Activated T-helper 17 cell treated with anti-CD3 and anti-CD28 coated beads, Interleukin-2, amount 50 U/mL, for 72 hours (primary cell): ENCODE measurements at places on chromosomes 5 and 9.
A peak's percentile ranks its signal among the peaks of the same experiment; 100 is the strongest.

DNA sequence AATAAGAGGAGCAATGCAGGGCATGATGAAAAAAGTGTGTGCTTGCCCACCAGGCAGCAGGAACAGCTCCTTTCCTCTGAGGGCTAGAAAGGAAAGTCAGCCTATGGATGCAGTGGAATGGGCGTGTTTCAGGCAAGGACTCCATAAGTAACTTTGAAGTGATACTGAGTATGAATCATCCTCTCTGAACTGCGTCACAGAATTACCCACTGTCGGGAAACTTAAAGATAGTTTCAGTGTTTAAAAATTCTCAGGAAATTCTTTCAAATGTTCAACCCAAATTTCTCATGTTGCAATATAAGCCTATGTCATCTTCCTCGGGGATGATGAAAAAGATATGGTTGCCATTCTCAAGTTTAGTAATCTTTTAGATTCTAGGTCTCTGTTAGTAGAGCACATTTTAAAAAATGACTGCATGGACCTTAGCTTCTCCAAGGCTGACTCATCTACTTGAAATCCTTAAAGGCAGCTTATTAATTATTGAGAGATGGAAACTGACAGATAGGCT, 27.7 kb downstream of the PTCD2 start:
- peak; percentile 93 for ATAC-seq

GRCh38 chr5:169289520-169289919, 11.4 kb downstream of the SLIT3 start:
- no peak for ATAC-seq

DNA sequence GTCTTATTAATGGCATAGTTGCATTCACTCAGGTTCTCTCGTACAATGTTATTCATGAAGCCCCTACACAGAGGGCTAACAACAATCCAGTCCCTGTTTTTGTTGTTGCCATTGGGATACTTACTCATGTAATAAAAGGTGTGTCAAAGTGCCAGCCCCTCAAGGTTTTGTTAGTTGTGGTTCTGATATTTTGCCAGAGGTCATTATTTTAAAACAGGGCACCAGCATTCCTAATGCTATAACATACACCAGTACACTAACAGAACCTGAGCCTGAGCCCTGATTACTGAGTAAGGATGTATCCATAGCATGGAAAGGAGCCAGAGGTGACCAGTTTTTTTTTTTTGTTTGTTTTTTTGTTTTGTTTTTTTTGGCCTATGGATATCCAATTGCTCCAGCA, 50.2 kb downstream of the SMC2 start:
- no peak for ATAC-seq

GRCh38 chr5:171342362-171343111, 33.5 kb downstream of the TLX3 start:
- ATAC-seq = peak; percentile 54

- no peak for ATAC-seq
Observed at GRCh38 chr9:128706671-128707381, 4.5 kb downstream of the PKN3 start.

GRCh38 chr5:140340605-140341121, 5.7 kb downstream of the HBEGF start:
- no peak for ATAC-seq

DNA sequence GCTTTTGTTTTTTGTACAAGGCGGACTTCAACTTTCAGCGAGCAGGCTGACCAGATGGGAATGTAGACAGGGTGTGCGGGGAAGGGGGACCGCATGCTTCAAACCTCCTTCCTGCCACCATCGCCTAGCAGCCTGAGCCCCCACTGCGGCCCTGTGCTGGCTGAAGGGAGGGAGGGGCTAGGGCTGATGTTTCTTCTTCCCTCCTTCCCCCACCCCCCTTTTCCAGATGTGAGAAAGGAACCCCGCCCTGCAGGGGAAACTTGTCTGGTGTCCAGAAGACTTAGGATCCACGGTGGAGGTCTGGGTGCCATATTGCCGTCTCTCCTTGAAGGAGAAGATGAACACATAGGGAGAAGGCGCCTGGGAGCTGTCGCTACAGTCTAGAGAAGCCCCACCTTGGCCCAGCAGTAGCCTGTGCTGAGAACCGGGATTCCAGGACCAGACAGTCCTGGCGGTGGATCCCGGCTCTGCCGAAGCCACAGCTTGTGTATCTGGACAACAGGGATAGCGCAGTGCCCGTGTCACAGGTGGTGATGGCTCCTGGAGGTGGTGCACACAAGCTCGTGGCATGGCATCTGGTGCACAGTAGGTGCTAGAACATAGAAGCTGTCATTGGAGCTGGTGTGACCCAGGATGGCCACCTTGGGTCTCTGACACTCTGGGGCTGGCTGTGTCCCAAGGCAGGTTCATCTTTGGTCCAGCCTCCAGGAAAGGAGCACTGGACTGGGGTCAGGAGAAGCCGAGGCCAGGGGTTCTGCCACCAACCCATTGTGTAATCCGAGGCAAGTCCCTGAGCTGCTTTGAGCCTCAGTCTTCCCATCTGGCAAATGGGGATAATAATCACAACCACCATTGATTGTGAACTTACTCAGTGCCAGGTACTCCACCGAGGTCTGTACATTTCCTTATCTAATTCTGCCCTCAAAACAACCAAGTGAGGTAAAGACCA, 205.6 kb downstream of the C9orf50 start:
- no peak for ATAC-seq

DNA sequence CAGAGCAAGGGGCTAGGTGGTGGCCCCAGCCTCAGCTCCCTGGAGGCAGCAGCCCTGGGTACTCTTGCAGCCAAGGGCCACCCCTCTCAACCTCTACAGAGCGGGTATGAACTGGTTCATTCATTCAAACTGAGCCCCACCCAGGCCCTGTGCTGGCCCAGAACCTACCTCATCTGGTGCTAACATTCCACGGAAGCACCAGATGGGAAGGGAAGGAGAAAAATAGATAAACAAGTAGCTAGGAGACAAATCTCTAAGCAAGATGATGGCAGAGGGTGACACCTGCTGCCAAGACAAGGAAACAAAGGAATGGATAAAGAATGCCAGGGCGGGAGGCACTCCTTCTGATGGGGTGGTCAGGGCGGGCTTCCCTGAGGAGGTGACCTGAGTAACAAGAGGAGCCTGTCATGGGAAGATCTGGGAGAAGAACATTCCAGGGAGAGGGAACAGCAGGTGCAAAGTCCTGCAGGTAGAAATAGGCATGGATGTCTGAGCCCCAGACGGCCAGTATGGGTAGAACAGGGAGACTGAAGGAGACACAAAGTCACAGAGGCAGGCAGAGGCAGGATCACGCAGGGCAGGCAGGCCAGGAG, 6.1 kb downstream of the ST6GALNAC4 start:
- no peak for ATAC-seq

DNA sequence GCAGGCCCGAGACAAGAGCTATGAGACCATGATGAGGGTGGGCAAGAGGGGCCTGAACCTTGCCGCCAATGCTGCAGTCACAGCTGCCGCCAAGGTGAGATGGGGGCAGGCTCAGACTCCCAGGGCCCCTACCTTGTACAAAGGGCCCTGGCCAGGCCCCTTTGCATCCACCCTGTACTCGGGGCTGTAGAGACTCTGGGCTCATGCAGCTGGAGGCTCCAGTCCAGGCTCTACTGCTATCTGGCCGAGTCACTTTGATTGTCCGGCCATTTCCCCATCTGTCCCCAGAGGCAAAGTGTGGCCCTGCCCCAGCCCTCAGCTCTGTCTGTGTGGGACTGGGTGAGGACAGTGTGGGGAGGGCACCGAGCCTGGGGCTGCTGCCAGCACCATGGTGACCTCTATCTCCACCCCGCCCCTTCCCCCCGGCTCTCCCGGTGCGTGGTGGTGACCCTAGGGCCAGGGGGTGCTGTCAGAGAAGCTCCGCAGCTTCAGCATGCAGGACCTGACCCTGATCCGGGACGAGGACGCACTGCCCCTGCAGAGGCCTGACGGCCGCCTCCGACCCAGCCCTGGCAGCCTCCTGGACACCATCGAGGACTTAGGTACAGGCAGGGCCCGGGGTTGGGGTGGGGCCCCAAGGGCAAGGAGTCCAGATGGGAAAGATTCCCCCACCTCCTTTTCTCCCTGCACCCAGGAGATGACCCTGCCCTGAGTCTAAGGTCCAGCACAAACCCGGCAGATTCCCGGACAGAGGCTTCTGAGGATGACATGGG, 6.1 kb downstream of the REEP2 start:
- no peak for ATAC-seq

GRCh38 chr5:120016717-120017382, 387.5 kb downstream of the FAM170A start:
- no peak for ATAC-seq

DNA sequence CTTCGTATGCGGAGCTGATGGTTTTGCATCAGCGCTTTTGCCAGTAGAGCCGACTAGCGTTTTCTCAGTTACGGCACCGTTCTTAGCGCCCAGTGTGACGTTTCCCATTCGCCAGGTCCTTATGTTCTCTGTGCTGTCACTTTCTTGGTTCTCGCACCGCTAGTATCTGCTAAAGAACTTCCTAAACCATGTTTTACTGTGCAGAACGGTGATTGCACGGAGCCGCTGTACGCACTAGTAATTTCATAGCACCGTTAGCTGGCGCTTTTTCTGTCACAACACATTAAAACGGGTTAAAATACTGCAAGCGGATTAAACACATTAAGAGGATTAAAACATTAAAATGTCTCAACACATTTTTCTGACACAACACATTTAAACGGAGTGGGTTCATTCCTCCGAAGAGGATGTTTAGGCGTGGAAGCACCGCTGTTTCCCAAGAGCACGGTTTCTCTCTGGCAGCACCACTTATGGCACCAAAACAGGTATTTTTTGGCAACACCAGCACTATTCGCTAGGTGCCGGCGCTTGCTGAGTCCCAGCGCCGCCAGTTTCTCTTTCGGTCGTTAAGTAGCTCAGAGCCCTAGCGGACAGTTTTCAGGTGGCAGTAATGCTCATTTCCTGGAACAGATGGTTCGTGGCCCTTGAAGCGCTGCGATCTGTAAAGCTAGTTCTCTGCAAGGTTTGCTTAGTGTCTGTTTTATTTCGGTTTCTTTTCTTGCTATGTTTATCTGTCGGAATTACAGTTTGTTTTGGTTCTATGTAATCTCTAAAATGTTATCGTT, 20.3 kb downstream of the ANXA2R start:
- peak; percentile 80 for ATAC-seq

- no peak for ATAC-seq
Observed at GRCh38 chr5:52837068-52837467, 49.4 kb downstream of the ITGA1 start.

DNA sequence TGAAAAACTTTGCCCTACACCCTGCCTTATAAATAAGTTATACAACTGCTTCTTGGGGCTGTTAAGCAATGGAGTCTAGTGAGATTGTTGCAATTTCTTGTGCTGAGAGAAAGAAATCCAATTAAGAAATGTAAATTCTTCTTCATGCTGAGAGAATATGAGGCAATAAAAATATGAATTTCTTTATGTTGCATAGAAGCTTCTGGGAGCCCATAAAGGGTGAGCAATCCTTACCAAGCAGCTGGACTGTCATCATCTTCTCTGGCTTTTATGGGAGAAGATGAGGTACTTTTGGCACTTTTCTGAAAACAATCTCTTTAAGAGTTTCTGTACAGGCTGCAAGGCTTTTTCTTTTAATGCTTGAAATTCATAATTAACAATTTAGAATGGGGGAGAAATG, 204.3 kb downstream of the DMRTA1 start:
- ATAC-seq = no peak

- no peak for ATAC-seq
Observed at GRCh38 chr9:136173648-136174290, 31.2 kb downstream of the LHX3 start.

DNA sequence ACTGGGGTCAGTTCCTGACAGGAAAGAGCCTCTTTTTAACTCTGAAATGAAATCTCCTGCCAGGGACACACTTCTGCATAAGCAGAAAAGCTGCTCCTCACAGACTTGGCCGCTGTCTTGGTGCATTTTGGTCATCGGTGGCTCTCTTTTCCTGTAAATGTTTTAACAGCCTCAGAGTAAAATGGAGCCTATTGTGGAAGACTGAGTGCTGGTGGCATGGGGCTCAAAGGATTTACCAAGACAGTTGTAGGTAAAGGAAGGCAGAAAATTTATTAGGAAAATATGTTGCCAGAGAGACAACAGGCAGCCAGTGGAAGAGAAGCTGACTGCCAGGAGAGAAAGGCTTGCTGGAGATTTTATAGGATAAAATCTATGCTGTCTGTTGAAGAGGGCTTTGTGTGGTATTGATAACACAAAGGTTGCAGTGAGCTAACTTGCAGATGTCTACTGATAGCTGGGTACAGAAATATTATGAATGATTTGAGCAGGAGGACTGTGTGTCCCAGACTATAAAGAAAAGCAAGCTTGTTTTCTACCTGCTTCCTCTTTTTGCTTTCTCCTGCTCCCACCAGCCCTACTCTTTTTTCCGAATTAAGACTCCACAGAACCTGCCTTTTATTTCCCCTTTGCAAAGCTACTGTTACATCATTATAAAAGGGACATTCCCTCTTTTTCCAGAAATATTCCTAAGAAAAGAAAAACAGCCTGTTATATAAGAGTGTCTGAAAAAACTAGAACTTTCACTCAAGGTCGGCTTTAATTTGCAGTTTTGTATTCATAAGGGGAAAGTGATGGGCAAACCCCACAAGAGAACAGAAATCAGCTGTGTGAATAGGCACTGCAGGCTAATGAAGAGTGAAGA, 27.9 kb upstream of the IFNA14 start:
- no peak for ATAC-seq

- no peak for ATAC-seq
Observed at GRCh38 chr5:145111420-145111819, 723.7 kb downstream of the PRELID2 start.

DNA sequence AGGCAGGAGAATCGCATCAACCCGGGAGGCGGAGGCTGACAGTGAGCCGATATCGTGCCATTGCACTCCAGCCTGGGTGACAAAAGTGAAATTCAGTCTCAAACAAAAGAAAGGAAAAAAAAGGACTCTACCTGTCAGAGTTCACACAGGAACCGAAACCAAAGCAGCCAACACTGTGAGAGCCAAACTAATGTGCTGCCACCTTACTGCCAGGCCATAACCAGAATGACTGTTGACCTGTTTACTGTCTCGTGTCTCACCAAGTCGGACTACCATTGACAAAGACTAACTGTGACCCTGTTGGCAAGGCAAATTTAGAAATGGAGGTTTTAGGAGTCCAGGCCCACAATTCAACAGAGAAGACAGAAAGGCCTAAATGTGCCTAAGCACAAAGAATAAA, 112.4 kb downstream of the ANXA2R start:
- no peak for ATAC-seq

- peak; percentile 89 for ATAC-seq
Observed at GRCh38 chr9:75918154-75918553, 27.7 kb downstream of the PCSK5 start.

GRCh38 chr5:160638161-160638742, 213.8 kb downstream of the ATP10B start:
- ATAC-seq = no peak

GRCh38 chr5:35674049-35674448, 56.4 kb downstream of the SPEF2 start:
- no peak for ATAC-seq

- ATAC-seq = no peak
Observed at GRCh38 chr9:97592126-97592525, 41.0 kb downstream of the TSTD2 start.

- ATAC-seq = no peak
Observed at GRCh38 chr9:105132606-105133005, 111.8 kb upstream of the SLC44A1 start.

- no peak for ATAC-seq
Observed at GRCh38 chr5:151923866-151924476, 680 bp downstream of the GLRA1 start.

- no peak for ATAC-seq
Observed at GRCh38 chr5:29005386-29005785, 1967.0 kb upstream of the CDH9 start.

- ATAC-seq = peak; percentile 39
Observed at GRCh38 chr9:89375191-89375760, 57.0 kb downstream of the SECISBP2 start.

GRCh38 chr5:150671509-150672236, 10.6 kb downstream of the MYOZ3 start:
- ATAC-seq = peak; percentile 54
